Stimulated activated CD8-positive, alpha-beta memory T cell treated with anti-CD3 and anti-CD28 coated beads, Interleukin-15, amount 100 ng/mL, for 24 hours (primary cell): ENCODE measurements at places on chromosomes 2 and 18.

GRCh38 chr2:192150166-192150565 is 44.6 kb downstream of the TMEFF2 start:
- no peak for DNase-seq

DNA sequence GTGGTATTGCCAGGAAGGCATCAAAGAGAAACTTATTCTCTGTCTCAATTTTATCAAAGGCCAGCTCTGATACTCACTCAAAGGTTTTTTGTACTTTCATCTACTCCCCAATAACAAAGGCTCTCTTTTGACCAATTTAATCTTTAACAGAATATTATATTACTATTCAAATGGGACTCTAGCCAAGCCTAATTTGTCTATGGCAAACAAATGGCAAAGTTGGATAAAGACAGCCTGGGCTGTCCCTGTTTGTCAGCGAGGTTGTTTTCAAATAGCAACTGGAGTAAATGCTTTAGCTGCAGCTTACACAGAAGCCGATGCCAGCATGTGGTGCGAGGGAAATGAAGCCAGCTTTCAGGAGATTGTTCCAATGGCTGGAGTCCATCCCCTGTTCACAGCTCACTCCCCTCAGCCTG is 80.1 kb upstream of the CTNNA2 start:
- no peak for DNase-seq

- no peak for DNase-seq
Measured at GRCh38 chr2:25251071-25251421, 82.7 kb upstream of the POMC start.

- no peak for DNase-seq
Measured at GRCh38 chr18:75100832-75101630, 107.9 kb downstream of the PTGR3 start.

DNA sequence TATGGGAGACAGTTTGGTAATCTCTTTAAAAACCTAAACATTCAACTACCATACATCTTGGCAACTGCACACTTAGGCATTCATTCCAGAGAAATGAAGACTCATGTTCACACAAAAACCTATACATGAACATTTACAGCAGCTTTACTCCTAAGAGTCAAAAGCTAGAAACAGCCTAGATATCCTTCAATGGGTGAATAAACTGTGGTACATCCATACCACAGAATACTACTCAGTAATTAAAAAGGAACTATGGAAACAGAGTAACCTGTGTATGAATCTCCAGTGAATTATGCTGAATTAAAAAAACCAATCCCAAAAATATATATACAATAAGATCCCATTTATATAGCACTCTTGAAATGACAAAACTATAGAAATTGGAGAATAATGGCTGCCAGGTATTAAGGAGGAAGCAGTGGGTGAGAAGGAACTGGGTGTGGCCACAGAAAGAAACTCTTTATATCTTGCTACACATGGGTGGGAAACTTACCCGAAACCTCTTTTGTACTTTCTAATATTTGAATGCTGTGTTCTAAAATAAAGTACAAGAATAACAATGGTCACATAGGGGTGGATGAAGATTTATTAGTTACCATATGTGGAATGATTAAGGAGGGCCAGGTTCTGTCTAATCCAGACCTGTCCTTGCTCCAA is 13.7 kb downstream of the SESTD1 start:
- DNase-seq, result no peak
